ENCODE measurements at places on chromosomes 5 and 9. TPM values are rescaled to one million over a fixed set of nuclear protein-coding genes. Genes with fewer than 3 reads are reported as not detected.

GRCh38 chr9:113492343-113493202 lies 29.0 kb downstream of the RGS3 start:
- peaks cover 3% of the 10 kb centered on the region for H3K27me3 ChIP-seq
- no peak overlapping the region for H3K27ac ChIP-seq
- no peaks in the 10 kb centered on the region for H3K36me3 ChIP-seq
- H3K4me1 ChIP-seq: peaks cover 4% of the 10 kb centered on the region

GRCh38 chr5:95773335-95774059 lies 42.4 kb downstream of the RHOBTB3 start:
- peaks cover 22% of the 10 kb centered on the region for H3K4me1 ChIP-seq
- H3K27me3 ChIP-seq: no peaks in the 10 kb centered on the region
- no peak for DNase-seq
- no peak overlapping the region for H3K4me3 ChIP-seq
- H3K36me3 ChIP-seq: peaks cover 46% of the 10 kb centered on the region

DNA sequence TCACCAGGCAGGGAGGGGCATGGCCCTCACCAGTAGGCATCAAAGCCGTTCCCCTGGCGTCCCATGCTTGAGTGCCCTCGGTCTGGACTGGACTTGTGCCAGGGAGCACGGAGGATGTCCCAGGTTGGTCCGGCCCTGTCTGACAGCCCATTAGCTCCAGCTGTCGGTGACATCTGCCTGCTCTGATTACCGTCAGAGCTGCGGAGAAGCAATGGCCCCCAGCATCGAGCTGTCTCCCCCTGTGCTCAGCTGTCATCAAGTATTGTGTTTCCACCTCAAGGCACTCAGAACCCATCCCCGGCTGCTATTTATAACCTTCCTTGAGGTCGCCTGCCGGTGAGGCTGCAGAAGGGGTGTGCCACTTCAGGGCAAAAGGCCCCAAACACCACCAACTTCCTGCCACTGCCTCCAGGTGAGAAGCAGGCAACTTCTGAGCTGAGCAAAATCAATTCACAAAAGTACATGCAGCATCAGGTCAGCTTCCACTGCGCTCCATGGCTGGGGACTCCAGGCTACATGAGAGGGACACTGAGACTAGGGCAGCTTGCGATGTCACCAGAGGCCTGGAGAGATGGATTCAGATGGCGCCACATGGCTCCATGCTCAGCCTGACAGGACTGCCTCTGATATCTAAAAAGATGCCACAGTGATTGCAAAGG lies 142.7 kb downstream of the C5orf15 start:
- H3K4me3 ChIP-seq: no peak overlapping the region
- H3K4me1 ChIP-seq: peaks cover 9% of the 10 kb centered on the region
- no peaks in the 10 kb centered on the region for H3K36me3 ChIP-seq
- peaks cover 5% of the 10 kb centered on the region for H3K27me3 ChIP-seq

The KLF4 gene
- 113 TPM for total RNA-seq

The FOXE1 gene
- total RNA-seq: not detected

Data from osteocyte (in vitro differentiated cells).